ENCODE measurements at places on chromosomes 6 and 20. TPM values are rescaled to one million over a fixed set of nuclear protein-coding genes. Genes with fewer than 3 reads are reported as not detected.

Gene ESF1
- 22.0 TPM for total RNA-seq

Gene BNIP5
- not detected for total RNA-seq

Gene PRRT1
- total RNA-seq, result 0.79 TPM

Gene KIAA1755
- not detected for total RNA-seq

Gene FAM217A
- total RNA-seq, result not detected

Gene WASF1
- total RNA-seq, result 4.6 TPM

Gene PMEPA1
- 1.8 TPM for total RNA-seq

GRCh38 chr6:42745083-42745639 is 742 bp downstream of the TBCC start:
- peak; percentile 54 for DNase-seq

- DNase-seq, result no peak
Measured at GRCh38 chr6:81683912-81684311, 68.6 kb downstream of the TENT5A start.

- DNase-seq, result no peak
Measured at GRCh38 chr6:104123227-104123626, 736.5 kb downstream of the HACE1 start.

- no peak for DNase-seq
Measured at GRCh38 chr6:11146117-11146826, 34.7 kb upstream of the ERVFRD-1 start.

GRCh38 chr6:92810913-92811312 is 608.4 kb downstream of the EPHA7 start:
- peak; percentile 34 for DNase-seq

DNA sequence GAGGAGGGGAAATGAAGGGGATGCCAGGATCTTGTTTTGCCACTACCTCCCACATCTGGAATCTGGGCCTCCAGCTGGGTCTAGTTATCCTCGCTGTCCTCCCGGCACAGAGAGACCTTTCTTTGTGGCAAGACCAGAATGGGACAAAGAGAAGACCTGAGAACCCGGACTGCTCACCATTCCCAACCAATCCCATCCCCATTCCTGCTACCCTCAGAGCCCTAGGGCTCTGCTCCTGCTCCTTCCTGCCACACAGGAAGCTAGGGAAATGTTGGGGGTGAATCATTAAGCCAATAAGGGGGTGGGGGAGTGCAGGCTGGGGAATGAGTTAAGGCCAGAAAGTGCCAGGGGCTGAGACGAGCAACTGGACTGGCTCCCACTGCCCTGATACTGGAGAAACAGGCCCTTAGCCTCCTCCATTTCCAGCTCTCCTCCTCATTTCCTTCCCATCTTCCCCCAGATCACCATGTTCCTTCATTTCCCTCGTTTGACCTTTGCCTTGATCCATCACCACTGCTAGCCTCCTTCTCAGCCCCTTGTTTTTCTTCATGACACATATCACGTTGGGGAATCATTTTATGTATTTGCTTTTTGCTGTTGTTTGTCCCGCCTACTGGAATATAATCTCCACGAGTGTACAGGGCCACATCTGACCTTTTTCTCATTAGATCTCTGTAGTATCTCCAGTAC is 4.6 kb upstream of the IER3 start:
- no peak for DNase-seq

DNA sequence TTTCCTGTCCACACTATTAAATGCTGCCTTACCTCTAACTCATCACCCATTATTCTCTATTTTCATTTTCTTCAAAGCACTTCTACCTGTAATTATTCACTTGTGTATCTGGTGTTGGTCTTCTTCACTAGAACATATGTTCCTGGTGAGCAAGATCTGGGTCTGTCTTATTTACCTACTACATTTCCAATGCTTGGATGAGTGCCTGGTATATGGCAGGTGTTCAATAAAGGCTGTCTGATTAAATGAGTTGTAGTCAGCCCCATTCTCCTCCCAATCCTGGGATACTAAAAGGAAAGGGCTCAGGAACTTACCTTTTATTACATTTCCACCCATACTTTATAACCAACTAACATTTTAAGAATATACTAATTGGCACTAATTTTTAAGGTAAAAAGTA is 61.0 kb downstream of the CEP162 start:
- no peak for DNase-seq

DNA sequence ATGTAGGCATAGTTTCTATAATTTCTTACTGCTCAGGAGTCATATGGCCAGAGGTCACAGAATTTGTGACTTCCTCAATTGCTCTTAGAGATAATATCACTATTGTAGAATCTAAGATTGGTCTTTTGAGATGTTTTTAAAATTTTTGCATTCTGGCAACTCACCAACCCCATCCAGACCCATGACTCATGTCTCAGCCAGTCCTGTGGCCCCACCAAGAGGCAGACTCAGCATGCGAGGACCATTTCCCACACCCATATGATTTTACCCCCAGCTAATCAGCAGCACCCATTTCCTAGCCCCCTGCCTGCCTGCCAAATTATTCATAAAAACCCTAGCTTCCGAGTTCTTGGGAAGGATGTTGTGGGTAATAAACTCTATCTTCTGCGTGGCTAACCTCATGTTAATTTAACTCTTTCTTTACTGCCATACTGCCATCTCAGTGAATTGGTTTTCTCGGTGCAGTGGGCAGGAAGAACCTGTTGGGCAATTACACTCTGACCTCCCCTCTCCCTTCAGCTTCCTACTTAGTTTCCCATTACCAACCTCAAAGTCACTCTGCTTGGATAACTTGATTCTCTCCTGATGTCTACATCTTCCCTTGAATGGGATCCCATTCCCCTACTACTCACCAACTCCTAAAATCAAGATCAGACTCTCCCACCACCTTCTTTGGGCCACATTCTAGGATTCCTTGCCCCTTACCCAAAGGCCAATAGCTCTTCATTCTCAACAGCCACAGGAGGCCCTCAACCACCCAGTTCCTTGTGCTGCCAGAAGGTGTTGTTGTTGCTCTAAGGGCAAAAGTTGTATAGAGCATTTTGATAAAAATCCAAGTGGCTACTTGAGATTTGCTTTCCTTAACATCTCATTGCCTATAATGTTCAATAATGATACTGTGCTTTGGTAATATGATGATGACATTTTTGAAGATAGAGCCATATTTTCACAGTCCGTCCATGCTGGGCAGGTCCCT is 16.2 kb upstream of the IYD start:
- DNase-seq, result no peak

- DNase-seq, result no peak
Measured at GRCh38 chr6:116022841-116023445, 37.7 kb downstream of the FRK start.

DNA sequence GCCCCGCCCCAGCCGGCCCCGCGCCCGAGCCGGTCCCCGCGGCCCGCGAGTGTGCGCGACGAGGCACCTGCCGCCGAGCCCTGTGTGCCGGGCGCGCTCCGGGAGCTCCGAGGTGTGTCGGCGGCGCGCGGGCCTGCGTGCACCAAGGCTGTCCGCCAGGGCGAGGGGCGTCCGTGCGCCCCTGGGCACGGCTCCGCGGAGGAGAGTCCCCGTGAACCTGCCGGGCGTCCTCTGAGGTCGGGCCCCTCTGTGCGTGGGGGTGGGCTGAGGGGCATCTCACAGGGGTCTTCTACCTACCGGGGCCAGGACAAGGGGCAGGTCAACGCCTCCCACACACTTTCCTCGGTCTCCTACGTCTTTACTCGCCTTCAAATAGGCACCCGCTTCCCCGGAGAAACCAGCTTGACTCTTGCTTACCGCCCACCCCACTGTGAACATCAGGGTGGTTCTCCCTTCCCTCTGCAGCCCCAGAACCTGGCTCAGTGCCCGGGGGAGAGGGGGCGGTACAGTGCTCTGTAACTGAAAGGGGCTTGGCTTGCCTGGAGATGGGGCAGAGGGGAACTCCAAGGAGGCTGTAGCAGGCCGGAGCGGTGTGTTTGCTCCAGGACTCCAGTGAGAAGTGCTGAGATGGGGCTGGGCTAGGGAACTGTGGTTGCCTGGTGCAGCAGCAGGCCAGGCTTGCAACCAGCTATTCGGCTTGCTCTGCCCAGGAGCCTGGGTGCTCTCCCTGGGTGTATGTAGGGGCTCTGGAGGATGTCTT is at the start of gene SAMD10:
Gene SAMD10, minus strand, starts transcription at position 86 of the 760 bp plus-strand sequence. CDS start 175 bp downstream, outside the sequence.
- peak; percentile 96 for DNase-seq

GRCh38 chr6:170250981-170251775 is 39.7 kb downstream of the DLL1 start:
- no peak for DNase-seq

DNA sequence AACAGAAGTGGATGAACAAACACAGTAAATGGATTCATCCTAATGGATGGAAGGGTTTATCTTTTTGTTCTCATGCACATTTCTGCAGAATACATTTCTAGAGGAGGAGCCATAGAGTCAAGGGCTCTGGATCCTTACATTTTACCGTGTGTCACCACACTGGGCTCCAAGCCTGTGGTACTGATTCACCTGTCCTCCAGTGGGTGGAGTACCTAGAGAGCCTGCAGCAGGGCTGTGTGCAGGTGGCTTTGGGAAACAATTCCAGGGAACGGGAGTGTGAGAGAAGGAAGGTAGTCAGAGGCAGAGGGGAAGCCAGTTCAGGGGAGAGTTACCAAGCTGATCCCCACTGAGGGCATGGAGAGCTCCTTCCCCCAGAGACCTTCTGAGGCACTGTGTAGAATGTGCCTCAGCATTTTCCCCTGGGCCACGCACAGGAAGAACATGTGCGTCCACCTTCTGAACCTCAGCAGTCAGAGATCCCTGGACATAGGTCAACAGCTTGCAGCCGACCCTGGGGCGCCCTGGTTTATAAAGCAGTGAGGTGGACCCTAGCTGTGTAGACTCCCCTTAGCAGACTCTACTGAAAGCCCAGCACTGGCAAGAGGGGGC is 85.3 kb upstream of the SLC22A23 start:
- no peak for DNase-seq

GRCh38 chr6:152631376-152631775 is 5.8 kb downstream of the SYNE1 start:
- no peak for DNase-seq

GRCh38 chr20:4195499-4195898 is 180.1 kb upstream of the RNF24 start:
- no peak for DNase-seq

- DNase-seq, result no peak
Measured at GRCh38 chr6:137490961-137491360, 3.2 kb downstream of the OLIG3 start.

GRCh38 chr6:113690281-113691259 is 166.6 kb upstream of the MARCKS start:
- peak; percentile 42 for DNase-seq

GRCh38 chr6:17871836-17872235 is 115.6 kb downstream of the KIF13A start:
- no peak for DNase-seq

- DNase-seq, result no peak
Measured at GRCh38 chr6:26051665-26052310, 35.4 kb upstream of the HFE start.
